MG63 (cell line): ENCODE measurements at places on chromosomes 13 and 19.

DNA sequence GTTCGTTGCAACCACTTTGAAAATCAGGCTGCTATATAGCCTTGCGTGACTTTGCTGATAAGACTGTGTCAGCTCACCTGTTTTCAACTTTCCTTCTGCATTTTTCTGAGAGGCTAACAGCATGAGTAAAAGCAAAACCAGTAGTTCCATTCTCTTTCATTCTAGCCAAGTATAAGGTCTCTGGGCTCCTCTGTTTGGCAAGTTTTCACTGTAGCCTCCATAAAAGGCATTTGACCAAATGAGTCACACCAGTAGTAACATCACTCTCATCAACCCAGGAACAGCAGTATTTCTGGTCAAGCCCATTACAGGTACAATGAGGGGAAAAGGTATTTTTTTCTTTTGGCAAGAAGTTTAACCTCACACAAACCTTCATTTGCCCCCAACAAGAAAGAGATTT, 1149.8 kb upstream of the MIR17HG start:
- DNase-seq = no peak

- no peak for DNase-seq
These were observed 33.4 kb downstream of the SPRY2 start for GRCh38 chr13:80307401-80307987.

DNA sequence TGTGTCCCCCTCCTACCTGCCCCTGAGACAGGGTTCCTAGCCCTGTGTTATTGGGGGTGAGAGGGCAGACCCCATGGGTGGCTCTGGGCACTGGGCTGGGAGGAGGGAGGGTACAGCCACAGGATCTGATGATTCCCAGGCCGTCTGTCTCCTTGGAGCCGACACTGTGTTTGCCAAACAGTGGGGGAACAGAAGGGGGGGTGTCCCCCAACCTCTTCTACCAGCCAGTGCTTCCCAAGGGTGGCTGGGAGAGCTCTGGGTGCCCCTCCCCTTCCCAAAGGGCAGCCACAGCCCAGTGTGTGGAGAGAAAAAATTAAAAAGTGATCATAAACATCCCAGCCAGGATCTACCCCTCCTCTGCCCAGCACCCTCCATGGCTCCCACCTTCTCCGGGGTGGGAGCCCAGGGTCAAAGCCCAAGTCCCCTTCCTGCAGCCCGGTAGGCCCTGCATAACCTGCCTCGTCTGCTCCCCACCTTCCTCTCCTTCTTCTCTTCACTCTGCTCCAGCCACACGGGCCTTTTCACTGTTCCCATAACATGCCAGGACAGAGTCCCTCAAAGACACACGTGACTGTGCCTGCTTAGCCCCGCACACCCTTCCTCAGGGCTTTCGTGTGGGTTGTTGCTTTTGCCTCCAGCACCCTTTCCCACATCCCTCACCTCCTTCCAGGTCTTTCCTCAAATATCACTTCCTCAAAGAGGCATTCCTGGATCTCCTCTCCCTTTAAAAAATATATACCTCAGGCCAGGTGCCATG, 1.4 kb upstream of the PLIN4 start:
- no peak for DNase-seq

DNA sequence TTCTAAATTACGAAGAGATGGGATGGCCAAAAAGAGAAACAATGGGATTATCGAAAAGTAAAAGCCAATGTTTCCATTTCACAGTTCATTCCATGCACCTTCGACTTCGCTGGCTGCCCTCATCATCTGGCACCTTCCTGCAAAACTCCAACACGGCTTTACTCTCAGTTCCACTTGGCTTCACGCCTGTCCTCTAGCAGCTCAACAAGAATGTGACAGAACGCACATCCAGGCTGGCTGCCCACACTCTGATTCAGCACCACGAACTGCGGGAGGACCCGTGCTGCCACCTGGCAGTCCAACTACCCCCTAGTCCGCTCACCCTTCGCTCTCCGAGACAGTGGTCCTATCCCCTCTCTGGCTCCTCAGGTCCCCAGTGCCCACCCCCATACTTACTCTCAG, 11.7 kb downstream of the ATP7B start:
- DNase-seq = peak; percentile 66

GRCh38 chr13:49165798-49166752, 54.1 kb upstream of the MLNR start:
- no peak for DNase-seq

GRCh38 chr13:102571075-102571474, 25.7 kb upstream of the TPP2 start:
- no peak for DNase-seq

DNA sequence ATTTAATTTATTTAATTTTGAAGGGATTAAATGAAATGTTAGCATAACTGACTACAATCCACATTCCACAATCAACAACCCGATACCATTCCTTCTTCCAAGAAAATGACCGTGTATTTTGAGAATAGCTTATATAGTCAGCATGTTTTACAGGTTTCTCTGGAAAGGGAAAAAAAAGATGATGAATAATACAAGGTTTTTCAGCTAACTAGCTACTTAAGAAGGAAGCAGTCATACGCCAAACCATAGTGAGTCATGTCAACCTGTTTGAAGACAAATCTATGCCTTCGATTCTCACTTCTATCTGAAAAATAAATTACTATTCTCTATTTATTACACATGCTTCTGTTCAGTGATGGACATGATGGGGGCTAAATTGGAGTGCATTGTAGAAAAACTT, 258.6 kb downstream of the EFNB2 start:
- no peak for DNase-seq

GRCh38 chr13:72180253-72180952, 313.4 kb upstream of the DACH1 start:
- peak; percentile 5 for DNase-seq

DNA sequence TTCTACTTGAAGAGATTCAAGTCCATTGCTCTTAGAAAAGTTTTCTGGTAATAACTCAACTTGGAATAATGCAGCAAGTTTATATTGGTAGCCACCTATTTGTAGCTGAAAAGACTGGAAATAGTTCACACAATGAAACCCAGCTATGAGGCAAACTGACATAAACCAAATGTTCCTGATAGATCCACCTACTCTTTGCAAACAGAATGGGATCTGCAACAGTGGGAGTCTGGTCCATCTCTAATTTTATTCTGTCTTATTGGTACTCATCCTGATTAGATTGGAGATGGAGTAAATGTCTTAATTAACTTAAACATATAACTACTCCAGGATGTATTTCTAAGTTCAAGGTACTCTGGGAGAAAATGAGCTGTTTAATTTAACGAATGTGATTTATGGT, 438.0 kb downstream of the OLFM4 start:
- no peak for DNase-seq

DNA sequence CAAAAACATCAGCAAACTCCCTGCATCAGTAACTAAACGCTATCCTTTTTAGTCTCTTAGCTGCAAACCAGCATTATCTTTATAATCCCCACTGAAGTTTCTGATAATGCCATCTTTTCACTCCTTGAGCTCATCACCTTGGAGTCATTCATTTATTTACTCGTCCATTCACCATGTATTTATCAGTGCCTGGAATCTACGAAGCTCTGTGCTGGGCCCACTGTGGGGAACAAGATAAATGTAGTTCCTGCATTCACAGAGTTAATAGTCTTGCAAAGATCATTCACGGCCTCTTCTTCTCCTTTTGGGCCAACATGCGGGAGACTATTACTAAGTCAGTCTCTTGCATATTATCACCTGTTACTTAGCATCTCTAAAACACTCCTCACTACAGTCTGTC, 89.4 kb downstream of the HS6ST3 start:
- no peak for DNase-seq

GRCh38 chr13:35349052-35349451, 127.4 kb downstream of the MAB21L1 start:
- no peak for DNase-seq

- DNase-seq = no peak
These were observed 73.9 kb downstream of the USP12 start for GRCh38 chr13:27097691-27098090.

DNA sequence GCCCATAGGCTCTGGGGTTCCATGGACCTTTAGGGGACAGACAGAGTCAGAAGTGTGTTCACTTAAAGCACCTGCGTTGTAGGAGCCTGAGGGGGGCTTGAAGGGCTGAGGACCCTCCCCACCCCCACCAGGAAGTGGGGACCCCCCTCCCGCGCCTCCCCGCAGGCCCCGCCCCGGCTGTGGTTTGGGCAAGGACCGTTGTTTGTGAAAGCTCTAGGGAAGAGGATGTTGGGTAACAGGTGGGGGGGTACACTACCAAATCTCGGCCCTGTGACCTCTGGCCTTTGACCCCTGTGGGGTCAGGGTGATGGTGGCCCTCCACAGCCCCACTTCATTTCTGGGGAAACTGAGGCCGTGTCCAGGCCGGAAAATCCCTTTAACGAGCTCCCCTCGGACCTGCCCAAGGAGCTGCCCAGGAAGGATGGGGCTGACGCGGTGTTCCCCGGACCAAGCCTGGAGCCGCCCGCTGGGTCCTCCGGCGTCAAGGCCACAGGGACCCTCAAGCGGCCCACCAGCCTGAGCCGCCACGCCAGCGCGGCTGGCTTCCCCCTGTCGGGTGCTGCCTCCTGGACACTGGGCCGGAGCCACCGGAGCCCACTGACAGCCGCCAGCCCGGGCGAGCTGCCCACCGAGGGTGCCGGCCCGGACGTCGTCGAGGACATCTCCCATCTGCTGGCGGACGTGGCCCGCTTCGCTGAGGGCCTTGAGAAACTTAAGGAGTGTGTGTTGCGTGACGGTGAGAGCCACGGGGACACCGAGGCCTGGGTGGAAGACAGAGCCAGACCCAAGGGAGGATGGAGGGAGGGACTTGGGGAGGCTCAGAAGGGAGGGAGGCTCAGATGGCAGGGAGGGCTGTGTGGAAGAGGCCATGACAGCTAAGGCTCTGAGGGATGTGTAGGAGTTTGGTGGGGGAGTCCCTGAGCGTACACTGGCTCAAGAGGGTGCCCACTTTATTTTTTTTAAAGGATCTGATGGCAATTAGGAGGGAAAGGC, 1.3 kb downstream of the ARHGAP45 start:
- DNase-seq = no peak

- DNase-seq = no peak
These were observed 915.3 kb downstream of the UQCRFS1 start for GRCh38 chr19:28297586-28298157.

DNA sequence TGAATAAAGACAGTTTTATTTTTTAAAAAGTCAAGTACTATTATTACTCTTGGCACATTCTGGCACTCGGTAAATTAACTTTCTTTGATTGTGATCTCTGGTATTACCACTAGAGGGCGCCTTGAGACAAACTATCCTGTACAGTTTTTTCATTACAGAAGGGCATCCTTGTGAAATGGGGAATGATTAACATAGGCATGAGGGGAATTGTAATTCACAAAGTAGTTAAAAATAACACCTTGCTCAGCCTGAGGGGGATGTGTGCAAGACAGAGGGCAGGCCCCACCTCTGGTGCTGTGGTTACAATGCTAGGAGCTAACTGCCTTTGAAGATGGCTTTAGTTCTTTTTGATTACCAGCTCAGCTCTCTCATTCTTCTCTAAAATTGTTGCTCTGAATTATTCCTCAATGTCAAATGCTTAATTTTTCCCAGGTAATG, 24.2 kb upstream of the C1QTNF9B start:
- DNase-seq = no peak

DNA sequence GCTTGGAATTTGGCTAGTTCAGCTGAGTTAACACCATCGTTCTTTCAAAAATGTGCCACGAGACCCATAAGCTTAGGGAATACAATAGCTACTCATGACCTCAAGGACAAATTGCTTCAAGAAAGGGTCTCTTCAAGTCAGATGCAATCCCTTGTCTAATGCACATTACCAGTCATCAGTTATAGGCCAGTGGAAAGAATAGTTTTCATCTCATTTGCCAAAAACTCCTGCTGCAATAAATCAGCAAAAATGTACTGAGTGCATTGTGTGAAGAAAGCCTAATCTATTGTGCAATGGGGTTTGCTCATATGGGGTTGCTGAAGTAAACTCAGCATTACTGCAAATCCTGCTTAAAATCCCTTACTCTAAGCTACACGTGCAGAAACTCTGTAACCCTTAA, 208.3 kb upstream of the NBEA start:
- DNase-seq = no peak

GRCh38 chr19:19719798-19720197, 13.1 kb downstream of the ZNF14 start:
- no peak for DNase-seq

- peak; percentile 64 for DNase-seq
These were observed 922 bp downstream of the PLEKHG2 start for GRCh38 chr19:39413272-39413910.

GRCh38 chr13:42380420-42381164, 108.6 kb downstream of the AKAP11 start:
- DNase-seq = no peak

DNA sequence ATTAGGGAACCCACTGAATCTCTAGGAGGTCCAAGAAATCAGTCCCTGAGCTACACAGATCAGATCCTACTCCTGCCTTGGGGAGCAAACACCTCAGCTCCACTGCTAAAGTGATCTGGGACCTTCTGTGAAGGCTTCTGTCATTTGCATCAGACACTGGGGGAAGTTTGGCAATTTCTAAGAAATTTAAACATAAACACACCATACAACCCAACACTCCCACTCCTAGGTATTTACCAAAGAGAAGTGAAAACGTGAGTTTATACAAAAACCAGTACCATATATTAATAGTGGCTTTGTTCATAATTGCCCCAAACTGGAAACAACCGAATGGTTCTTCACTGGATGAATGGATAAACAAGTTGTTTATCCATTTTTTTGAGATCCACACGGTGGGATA, 7.3 kb upstream of the TYROBP start:
- no peak for DNase-seq

DNA sequence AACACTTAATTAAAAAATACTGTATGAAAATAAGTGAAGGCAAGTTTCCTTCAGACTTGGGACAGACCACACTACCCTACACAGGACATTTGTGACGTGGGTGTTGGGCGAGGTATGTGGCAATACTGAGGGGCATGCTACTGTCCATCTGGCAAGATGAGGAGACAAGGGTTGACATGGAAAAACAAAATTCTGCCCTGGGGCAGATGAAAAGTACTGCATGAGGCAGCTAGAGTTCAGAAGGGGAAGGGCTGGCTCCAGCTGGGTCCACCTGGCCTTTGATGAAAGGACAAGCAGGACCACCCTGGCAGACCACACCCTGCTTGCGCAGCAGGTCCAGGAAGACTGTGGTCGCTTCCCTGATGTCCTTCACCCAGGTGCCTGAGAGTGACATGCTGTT, 43.2 kb downstream of the LATS2 start:
- no peak for DNase-seq

- peak; percentile 97 for DNase-seq
These were observed 24.3 kb upstream of the MYDGF start for GRCh38 chr19:4694211-4694987.

DNA sequence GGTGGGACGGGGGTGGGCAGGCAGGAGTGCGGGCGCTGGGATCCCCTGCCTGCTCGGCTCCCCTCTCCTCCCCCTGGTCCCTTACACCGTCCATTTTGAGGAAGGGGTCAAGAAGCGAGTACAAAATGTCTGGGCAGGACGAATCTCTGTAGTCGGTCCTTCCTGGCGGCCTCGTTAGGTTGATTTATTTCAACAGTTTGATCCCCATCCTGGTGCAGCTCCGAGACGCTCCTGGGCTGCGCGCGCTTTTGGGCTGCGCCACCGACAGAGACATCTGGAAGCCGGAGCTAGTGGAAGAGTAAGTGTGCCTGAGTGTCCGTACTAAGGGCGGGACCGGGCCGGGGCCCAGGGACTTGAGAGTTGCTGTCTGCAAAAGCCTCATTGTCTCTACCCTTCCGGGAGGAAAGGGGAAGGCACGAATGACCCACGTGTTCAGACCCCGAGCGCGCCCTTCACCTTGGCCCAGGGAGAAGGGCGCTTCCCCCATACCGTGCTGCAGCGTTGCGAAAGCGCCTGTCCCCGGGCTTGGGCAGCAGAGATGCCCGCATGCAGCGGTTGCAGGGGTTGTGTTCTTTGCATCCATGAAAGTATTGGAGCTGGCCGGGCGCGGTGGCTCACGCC, 1.8 kb downstream of the ZNF114 start:
- DNase-seq = peak; percentile 42

GRCh38 chr13:85543144-85543543, 256.1 kb downstream of the SLITRK6 start:
- no peak for DNase-seq
